Bronchus fibroblast of lung (primary cell): ENCODE measurements at places on chromosomes 2 and 18. TPM values are rescaled to one million over a fixed set of nuclear protein-coding genes. Genes with fewer than 3 reads are reported as not detected.

Gene PLCD4
- 0.67 and 0.89 TPM in 2 replicates for total RNA-seq

Gene RAX
- not detected in 2 replicates for total RNA-seq

Gene PLCL1
- under 0.01 and 0.17 TPM in 2 replicates for total RNA-seq

Gene DCDC2C
- total RNA-seq, result not detected in 2 replicates

Gene KCNS3
- 1.3 and 2.7 TPM in 2 replicates for total RNA-seq

Gene WNT10A
- not detected in 2 replicates for total RNA-seq

Gene AAMP
- total RNA-seq, result 105 and 126 TPM in 2 replicates

Gene SMYD1
- total RNA-seq, result not detected in 2 replicates

Gene LOXHD1
- not detected in 2 replicates for total RNA-seq

Gene SMC6
- total RNA-seq, result 10.3 and 13.4 TPM in 2 replicates

Gene CTNNA2
- total RNA-seq, result not detected in 2 replicates

Gene CTAGE1
- not detected in 2 replicates for total RNA-seq
